ENCODE measurements at places on chromosomes 2 and 18. TPM values are rescaled to one million over a fixed set of nuclear protein-coding genes. Genes with fewer than 3 reads are reported as not detected.

Gene PTRHD1
- total RNA-seq = 14.7 TPM

Gene CFAP53
- 0.98 TPM for total RNA-seq

Gene PPIL3
- 35.1 TPM for total RNA-seq

Gene AGXT
- not detected for total RNA-seq

Gene ERFE
- 0.58 TPM for total RNA-seq

Gene SLC5A7
- not detected for total RNA-seq

Gene MEX3C
- 31.9 TPM for total RNA-seq
